ENCODE measurements at places on chromosomes 3 and 15. TPM values are rescaled to one million over a fixed set of nuclear protein-coding genes. Genes with fewer than 3 reads are reported as not detected.

Gene C3orf80
- not detected for total RNA-seq

Gene CPNE9
- total RNA-seq: 0.20 TPM

Gene SHQ1
- 25.3 TPM for total RNA-seq

Gene TRPM1
- total RNA-seq: not detected

Gene BCHE
- total RNA-seq: not detected

Gene OR5H1
- not detected for total RNA-seq

Gene ZDHHC23
- total RNA-seq: 22.7 TPM

Gene REC114
- total RNA-seq: not detected

Gene CHDH
- 3.4 TPM for total RNA-seq

Gene CCDC80
- not detected for total RNA-seq

Gene TPRG1
- not detected for total RNA-seq

Gene COL6A5
- total RNA-seq: not detected

Gene GOLGA6D
- not detected for total RNA-seq

Gene SYNM
- 0.05 TPM for total RNA-seq

Gene DPPA2
- total RNA-seq: not detected

Gene MORC1
- total RNA-seq: not detected

Gene TMEM212
- total RNA-seq: not detected

Gene SAMD7
- total RNA-seq: not detected

Gene TGM4
- total RNA-seq: not detected

Gene CHRM5
- total RNA-seq: not detected

Gene LDHAL6B
- not detected for total RNA-seq

Gene IMPG2
- total RNA-seq: 0.29 TPM

Gene IL17RB
- total RNA-seq: 3.8 TPM

Gene SLC6A1
- not detected for total RNA-seq

Gene STAB1
- 0.64 TPM for total RNA-seq

Gene VPS33B
- 27.3 TPM for total RNA-seq

Gene IL17RC
- 0.29 TPM for total RNA-seq

Gene MESP2
- total RNA-seq: 0.40 TPM

Gene TRAIP
- total RNA-seq: 6.4 TPM

Gene SNRPA1
- total RNA-seq: 122 TPM

Gene GJD2
- not detected for total RNA-seq

Gene NR2E3
- not detected for total RNA-seq

Gene PCOLCE2
- total RNA-seq: not detected

Gene COL7A1
- 0.98 TPM for total RNA-seq

Gene SPTSSB
- total RNA-seq: not detected

Gene LARP6
- total RNA-seq: not detected

Gene COX17
- 58.8 TPM for total RNA-seq

Gene LRRC34
- total RNA-seq: 5.7 TPM

Gene PLSCR5
- total RNA-seq: not detected

Gene DHFR2
- 5.0 TPM for total RNA-seq

Gene GOLGA6B
- not detected for total RNA-seq

Gene GOLGA8Q
- total RNA-seq: 0.64 TPM

Gene CPLX3
- 0.22 TPM for total RNA-seq

Gene FBXO40
- total RNA-seq: not detected

Gene NOX5
- total RNA-seq: 0.09 TPM

Gene CACNA2D2
- total RNA-seq: 0.53 TPM

Gene CLRN1
- total RNA-seq: not detected

Gene SRGAP3
- 0.58 TPM for total RNA-seq

Gene CHL1
- total RNA-seq: 7.4 TPM

Gene CFAP91
- 12.9 TPM for total RNA-seq
